ENCODE measurements at places on chromosomes 7 and 10.

- DNase-seq = no peak
These were observed 224.8 kb downstream of the FOXP2 start for GRCh38 chr7:114639451-114639850.

DNA sequence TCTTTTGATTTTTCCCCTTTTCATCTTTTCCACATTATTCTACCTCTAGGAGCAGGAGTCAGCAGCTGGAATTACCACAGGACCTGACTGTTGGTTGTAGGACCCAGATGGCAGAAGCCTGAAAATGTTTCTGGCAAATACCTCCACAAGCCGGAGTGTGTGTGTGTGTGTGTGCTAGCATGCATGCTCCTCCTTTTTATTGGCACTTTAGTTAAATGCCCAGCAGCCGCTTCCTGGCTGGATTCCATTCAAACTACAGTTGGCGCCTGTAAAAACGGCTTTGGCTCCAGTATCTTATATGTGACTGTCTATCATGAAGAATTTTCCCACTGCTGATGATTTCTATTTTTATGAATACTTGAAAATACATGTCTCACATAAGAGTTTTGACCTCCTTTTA, 319.7 kb upstream of the SP4 start:
- no peak for DNase-seq

DNA sequence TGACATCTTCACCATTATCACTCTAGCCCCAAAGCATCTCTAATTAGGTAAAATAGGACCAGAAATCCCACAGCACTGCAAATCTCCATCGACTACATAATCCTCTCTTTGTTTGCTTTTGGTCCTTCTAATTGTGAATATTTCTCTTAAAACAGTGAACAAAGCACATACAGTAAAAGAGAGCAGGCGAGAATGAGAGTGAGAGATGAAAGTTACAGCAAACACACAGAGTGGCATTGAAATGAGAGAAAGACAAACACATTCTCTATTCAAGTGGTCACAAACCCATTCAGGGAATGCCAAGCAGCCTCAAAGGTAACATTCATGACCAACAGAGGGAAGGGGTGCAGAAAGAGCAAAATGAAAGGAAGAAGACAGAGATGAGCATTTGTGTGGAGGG, 109.8 kb upstream of the PTN start:
- DNase-seq = no peak

DNA sequence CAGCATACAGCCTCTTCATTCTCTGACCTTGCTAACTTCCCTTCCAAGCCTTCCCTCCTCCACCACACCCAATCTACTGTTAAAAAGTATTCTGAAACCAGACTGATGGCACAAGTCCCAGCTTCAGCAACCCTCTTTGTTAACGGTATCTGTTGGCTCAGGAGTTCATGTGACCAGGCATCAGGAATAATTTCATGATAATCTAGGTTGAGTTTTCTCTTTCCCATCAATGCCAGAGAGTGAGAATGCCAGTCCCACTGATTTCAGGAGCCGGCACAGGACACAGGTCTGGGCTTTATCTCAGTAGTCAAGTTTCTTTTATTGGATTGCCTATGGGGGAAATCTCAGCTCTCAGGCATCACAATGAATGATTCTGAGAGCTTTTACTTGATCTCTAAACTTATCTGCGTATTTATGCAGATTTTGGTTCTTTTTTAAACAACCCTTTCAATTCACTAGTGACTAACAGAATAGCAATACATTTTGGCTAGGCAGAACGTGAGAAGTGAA, 231.0 kb upstream of the LYZL1 start:
- no peak for DNase-seq

DNA sequence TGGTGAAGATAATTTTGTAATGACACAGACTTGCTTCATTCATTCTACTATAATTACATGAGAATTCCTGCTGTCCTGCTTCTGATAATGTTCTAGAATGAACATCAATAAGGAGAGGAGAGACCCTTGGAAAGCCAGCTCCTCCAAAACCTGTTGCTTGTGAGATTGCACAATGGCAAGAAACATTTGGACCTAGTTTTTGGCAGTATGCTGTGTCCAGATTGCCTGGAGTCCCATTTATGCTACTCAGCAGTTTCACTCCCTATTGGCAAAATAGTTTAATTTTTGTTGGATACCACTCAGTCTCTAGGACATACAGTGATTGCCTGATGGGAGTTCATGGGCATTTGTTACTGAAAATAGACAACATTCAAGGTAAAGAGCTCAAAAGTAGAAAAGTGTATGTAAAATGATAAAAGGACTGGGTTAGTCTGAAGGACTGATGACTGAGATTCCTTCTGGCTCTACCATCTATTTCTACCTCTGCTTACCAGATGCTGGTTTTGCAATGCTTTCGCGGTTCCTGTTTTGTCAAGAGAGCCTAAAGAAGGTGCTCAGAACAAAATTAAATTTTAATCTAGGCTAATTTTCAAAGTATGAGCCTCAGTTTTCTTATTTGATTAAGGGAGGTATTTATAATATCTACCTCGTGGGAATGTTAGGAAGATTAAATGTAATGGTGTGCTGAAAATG, 8.0 kb upstream of the ACTR3B start:
- DNase-seq = no peak

DNA sequence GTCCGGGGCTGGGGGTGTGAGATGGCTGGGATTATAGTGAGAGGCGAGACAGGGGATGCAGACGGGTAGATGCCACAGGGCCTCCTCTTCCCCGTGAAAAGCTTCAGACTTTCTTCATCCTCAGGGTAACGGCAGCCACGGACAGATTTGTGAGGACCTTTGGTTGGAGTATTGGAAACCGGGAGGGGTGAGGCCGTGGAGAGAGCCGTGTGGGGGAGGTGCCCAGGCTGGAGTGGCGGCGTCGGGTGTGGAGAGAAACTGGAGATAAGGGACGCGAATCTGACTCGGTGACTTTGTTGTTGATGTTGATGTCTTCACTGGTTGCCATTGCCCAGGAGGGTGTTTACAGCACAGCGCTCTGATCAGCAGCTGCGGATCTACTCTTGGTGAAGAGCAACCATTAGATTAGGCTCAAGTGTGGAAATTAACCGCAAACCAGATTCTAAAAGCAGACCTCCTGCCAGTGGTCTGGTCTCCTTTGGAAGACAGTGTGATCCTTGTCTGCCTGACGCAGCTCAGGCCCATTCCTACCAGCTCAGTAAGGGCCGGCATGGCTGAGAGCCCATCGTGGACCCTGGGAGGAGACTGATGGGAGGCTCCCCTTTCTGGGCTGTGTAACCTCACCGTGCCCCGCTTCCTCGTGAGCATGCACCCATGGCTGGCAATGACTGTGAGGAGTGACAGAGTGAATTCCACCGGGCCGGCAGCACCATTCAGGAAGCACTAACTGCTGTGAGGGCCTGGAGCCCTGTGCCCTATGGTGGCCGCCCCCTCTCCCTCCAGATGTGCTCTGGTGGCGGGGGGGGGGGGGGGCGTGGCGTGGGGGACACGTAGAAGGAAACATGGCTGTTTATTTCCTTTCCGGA, 90.3 kb downstream of the INPP5A start:
- DNase-seq = no peak

GRCh38 chr7:132368246-132368900, 207.9 kb downstream of the PLXNA4 start:
- DNase-seq = no peak

- no peak for DNase-seq
These were observed 12.2 kb upstream of the PDK4 start for GRCh38 chr7:95608359-95609173.

DNA sequence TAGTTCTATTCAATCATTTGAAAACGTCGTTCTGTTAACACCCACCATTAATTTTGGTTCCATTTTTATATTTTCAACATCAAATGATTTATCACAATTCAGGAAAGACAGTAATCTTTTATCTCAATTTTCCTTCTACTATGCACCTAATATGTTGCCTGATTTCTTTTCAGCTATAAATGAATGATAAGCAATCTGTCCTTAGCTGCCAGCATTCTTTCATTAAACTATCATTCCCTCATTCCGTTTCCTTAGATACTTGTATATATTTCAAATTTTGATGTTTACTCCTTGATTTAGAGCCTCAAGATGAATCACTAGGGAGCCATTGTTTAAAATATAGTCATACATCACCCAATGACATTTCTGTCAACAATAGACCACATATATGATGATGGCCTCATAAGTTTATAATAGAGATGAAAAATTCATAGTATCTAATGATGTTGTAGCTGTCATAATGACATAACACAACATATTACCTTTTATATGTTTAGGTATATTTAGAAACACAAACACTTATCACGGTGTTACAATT, 661.7 kb downstream of the IPMK start:
- no peak for DNase-seq

GRCh38 chr7:11786186-11786585, 45.8 kb downstream of the THSD7A start:
- no peak for DNase-seq

- DNase-seq = no peak
These were observed 27.0 kb upstream of the HIBADH start for GRCh38 chr7:27689591-27690164.

DNA sequence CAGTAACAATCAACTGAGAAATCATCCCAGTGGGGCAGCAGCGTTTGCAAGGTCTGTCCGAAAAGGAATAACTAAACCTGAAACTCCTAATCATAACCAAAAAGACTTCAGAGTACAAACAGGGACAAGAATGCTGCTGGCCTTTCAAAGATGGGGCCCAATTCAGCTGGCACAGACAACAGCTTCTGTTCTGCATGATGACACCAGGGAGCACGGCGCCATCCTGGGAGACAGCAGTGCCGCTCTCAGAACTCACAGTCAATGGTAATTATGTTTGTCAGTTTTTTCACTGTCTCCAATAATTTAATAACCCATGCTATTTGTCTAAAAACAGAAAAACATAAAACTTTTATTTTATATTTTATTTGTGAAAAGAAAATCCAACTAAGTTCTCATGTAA, 90.0 kb downstream of the LARP4B start:
- no peak for DNase-seq

- DNase-seq = no peak
These were observed 510.0 kb downstream of the ANKRD7 start for GRCh38 chr7:118734541-118734940.

- DNase-seq = no peak
These were observed 66.6 kb upstream of the MGMT start for GRCh38 chr10:129400426-129400825.

DNA sequence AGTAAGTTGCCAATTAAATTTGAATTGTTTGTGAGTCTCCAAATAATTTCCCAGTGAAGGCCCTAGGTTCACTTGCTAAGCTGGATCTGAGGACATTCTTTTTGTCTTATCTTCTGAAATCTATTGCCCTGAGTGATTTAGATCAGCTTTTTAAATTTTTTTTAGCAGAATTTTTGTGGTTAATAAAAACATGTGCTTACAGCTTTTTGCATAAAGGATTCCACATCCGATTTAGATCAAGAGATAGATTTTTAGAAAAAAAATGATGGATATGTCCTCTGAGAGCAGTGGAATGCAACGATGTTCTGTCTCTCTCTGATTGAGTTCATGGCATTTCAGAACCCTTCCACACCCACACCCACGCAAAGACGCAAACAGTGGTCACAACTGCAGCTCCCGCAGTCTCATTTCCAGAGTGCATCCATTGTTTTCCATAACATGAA, 358.8 kb downstream of the SUGCT start:
- DNase-seq = no peak

DNA sequence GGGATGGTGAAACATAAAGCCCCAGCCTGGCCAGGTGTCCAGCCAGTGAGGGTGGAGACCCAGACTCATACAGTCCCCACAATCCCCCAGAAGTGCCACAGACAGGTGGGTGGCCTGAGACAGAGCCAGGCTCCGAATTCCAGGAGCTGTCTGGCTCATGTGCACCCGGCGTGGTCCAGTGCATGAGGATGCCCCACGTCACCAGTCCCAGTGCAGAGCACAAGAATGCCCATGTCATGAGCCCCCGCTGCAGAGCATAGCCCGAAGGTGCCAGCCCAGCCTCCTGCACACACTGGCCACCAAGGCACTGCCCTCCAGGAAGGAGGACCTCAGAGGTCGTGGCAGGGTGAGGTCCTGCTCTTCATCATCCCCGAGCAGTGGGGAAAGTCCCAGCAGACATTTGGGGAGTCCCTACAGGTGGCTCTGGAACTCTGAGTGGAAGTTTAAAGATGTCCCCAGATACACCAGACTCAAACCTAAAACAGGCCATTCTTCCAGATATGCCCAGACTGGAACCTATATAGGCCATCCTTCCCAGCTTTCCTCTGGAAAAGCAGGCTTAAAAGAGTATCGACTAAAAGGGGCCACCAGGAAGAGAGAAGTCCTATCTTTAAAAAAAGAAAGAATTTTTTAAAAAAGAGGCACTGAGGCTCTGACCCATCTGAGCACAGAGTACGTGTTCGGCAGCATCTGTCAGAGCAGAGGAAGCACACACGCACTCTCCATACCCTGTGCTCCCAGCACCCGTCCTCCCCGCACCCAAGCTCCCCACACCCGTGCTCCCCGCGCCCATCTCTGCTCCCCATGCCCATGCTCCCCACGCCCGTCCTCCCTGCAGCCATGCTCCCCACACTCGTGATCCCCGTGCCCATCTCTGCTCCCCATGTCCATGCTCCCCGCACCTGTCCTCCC, 11.5 kb downstream of the DIP2C start:
- no peak for DNase-seq

GRCh38 chr7:117118579-117119180, 165.4 kb downstream of the ST7 start:
- no peak for DNase-seq

GRCh38 chr10:106500925-106501525, 663.5 kb downstream of the SORCS1 start:
- DNase-seq = no peak

DNA sequence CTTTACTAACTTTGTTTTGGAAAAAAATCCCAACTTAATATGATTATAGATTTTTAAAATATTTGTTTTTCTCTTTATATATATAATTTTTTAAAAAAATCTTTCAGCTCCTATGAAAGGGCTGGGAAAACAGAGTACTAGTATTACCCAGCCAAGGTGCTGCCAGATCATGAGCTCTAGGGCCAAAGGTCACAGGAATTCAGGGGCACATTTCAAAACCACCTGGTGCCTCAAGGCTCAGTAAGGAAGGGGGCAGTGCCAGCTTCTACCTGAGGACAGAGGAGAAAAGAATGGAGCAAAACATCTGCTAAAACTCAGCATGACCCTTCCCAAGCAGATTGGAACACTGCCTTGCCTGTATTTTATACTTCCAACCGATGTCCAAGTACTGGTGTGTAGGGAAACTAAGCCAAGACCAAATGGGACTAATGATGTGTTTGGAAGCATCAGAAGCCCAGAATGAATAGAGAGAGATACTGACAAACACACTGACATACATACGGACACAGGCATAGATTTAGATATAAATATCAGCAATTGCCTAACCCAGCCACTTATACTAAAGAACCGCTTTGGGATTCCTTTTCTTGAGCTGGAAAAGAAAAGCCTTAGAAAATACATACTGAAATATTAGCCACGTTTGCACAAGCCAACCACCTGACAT, 667.3 kb downstream of the PARD3 start:
- DNase-seq = no peak

Measured in activated T-helper 1 cell treated with anti-CD3 and anti-CD28 coated beads, Interleukin-2, amount 50 U/mL, for 16 hours (primary cell).